Endodermal cell (in vitro differentiated cells): ENCODE measurements at places on chromosomes 11 and 22. TPM values are rescaled to one million over a fixed set of nuclear protein-coding genes. Genes with fewer than 3 reads are reported as not detected.
A peak's percentile ranks its signal among the peaks of the same experiment; 100 is the strongest.

DNA sequence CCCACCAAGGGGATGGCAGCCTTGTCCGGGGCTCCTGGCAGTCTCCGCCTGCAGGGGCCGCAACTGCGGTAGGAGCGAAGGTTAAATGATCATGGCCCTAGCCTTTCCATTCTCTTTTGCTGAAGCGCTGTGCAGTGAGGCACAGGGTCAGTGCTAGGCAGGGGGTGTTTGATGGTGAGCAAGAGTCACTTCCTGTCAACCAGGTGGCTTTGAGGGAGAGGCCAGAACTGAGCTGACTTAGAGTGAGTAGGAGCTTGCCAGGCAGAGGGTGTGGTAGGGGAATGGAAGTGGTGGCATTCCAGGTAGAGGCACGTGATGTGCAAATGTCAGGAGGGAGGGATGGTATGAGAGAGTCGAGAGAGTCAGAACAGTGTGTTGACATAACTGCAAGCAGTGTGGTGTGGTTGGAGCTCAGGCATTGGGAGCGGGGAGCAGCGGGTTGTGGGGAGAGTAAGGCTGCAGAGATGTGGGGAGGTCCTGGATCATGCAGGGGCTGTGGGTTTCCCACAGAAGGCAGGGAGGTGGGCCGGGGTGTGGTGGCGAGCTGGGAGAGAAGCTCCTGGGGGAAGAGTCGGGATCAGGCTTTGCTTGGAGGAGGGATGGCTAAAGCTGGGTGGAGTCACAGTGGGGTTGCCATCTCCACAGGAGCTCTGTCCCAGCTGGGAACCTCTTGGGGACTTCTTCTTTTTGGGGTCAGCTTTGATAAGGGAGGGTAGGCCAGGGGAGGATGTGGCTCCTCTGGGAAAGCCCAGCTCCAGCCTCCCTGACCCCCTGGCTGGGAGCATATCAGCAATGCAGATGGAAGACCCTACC, 33.3 kb downstream of the AMPD3 start:
- DNase-seq: peak; percentile 54
- H3K36me3 ChIP-seq: no peaks in the 10 kb centered on the region
- no peaks in the 10 kb centered on the region for H3K27me3 ChIP-seq
- no peak overlapping the region for H3K4me3 ChIP-seq

GRCh38 chr22:38487946-38488345, 18.2 kb downstream of the DDX17 start:
- no peak for DNase-seq
- H3K36me3 ChIP-seq: peaks cover 94% of the 10 kb centered on the region
- H3K27me3 ChIP-seq: no peaks in the 10 kb centered on the region
- H3K4me3 ChIP-seq: no peak overlapping the region

GRCh38 chr22:32696089-32696488, 105.4 kb upstream of the TIMP3 start:
- H3K27me3 ChIP-seq: no peaks in the 10 kb centered on the region
- no peak overlapping the region for H3K27ac ChIP-seq
- DNase-seq: no peak
- H3K4me3 ChIP-seq: no peak overlapping the region
- no peaks in the 10 kb centered on the region for H3K36me3 ChIP-seq
- peaks cover 4% of the 10 kb centered on the region for H3K4me1 ChIP-seq

DNA sequence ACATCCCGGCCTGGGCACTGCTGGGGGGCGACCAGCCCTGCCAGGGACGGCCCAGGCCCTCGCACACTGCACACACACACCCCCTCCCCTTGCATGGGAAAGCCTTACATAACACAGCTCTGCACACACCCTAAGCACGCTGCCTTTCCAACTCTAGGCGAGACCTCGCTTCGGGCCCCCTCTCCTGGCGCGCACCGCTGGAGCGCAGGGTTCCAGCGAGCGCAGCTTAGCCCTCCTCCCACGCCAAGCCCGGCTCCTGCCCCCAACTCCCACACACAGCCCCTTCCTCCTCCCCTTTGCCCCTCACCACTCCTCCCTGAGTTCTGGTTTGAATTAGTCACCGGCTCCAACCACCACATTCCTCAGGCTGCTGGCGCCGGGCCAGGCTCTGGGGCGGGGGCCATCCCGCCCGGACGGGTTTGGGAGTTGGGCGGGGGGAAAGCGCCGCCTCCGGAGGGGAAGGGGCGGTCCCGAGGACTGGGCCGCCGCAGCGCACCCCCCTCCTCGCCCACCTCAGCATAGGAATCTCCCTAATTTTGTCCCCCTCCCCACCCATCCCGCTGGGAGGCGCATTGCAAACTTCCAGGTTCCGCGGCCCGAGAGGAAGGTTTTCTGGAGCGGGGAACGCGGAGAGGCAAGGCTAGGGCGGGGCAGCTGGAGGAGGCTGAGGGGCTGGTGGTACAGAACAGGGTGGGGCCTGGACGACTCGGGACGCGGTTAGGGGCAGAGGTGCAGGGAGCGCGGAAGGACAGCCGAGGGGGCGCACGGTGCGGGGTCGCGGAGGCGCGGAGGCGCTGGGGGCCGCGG, 966 bp downstream of the AHNAK start:
- peaks cover 6% of the 10 kb centered on the region for H3K36me3 ChIP-seq
- H3K27me3 ChIP-seq: no peaks in the 10 kb centered on the region
- no peak overlapping the region for H3K27ac ChIP-seq

- no peaks in the 10 kb centered on the region for H3K27me3 ChIP-seq
- no peaks in the 10 kb centered on the region for H3K36me3 ChIP-seq
- no peak for DNase-seq
- H3K4me3 ChIP-seq: no peak overlapping the region
- no peak overlapping the region for H3K27ac ChIP-seq
- H3K4me1 ChIP-seq: peaks cover 14% of the 10 kb centered on the region
Observed at GRCh38 chr11:128598506-128599150, 11.3 kb upstream of the ETS1 start.

- H3K27ac ChIP-seq: peak overlapping the region; percentile 41
- no peak overlapping the region for H3K4me3 ChIP-seq
- H3K36me3 ChIP-seq: peaks cover 78% of the 10 kb centered on the region
- H3K4me1 ChIP-seq: no peaks in the 10 kb centered on the region
- H3K27me3 ChIP-seq: no peaks in the 10 kb centered on the region
Observed at GRCh38 chr22:49789289-49790141, 38.2 kb downstream of the BRD1 start.

DNA sequence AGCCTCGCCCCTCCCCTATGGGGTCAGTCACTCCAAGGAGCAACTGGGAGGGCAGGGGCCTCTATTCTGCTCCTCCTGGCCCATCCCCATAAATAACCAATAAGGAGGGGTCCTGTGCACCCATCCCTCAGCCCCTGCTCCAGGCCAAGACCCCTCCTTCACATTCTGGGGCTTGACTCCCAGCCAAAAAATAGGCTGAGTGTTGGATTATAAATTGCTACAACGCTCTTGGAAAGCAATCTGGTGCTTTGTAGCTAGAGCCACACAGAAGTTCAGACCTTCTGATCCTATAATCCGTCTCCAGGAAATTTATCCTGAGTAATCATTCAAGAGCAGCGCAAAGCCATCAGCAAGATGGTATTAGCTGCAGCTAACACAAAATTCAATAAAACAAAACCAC, 42.5 kb downstream of the ABCC8 start:
- no peaks in the 10 kb centered on the region for H3K36me3 ChIP-seq
- no peak for DNase-seq
- no peak overlapping the region for H3K4me3 ChIP-seq

DNA sequence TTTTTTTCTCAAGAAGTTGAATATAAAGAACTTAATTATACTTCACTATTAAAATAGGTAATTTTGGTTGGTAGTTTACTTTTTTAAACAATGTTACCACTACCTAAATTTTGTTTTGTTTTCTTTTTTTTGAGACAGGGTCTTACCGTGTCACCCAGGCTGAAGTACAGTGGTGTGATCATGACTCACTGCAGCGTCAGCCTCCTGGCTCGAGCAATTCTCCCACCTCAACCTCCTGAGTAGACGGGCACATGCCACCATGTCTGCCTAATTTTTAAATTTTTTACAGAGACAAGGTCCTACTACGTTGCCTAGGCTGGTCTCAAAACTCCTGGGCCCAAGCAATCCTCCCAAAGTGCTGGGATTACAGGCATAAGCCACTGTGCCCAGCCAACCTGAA, 17.6 kb downstream of the SPCS2 start:
- no peak for DNase-seq
- peaks cover 2% of the 10 kb centered on the region for H3K4me1 ChIP-seq
- no peaks in the 10 kb centered on the region for H3K27me3 ChIP-seq
- peaks cover 73% of the 10 kb centered on the region for H3K36me3 ChIP-seq
- H3K27ac ChIP-seq: no peak overlapping the region

DNA sequence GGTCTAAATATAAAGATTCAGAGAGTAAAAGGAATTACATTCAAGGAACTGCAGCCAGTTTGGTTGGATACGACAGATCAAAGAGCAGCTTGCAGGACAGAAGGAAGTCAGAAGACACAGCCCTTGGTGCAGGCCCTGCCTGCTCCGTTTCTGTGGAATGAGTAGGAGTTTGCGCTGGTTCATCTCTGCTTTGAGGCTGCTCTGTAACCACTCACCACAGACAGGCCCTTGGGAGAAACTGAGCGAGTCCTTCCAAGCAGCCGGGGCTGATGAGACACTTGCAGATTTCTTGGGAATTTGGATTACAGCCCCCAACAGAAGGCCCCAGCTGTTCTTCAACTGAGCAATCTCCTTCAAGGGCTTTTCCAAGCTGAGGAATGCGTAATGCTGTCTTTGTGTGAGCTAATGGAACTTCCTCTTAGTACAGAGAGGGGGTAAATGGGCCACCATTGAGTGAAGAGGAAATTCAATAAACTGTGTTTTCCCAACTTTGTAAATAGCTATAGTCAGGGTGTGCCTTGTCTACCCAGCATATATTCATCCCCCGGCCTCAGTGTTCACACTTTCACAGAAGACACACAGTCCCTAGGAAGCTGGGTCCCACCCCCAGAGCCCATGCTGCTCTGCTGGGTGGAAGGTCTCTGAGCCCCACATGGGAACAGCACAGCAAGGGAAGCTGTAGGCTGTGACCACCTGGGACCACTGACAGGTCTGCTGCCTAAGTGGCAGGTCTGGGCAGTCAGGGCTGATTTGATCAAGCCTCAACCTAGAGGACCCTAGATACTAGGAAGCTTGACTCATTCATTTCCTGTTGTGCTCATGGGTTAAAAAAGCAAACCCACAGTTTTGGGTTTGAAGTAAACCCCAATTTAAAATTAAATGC, 16.6 kb downstream of the IL10RA start:
- H3K36me3 ChIP-seq: no peaks in the 10 kb centered on the region
- H3K27ac ChIP-seq: no peak overlapping the region
- no peak overlapping the region for H3K4me3 ChIP-seq
- H3K4me1 ChIP-seq: no peaks in the 10 kb centered on the region
- no peak for DNase-seq

DNA sequence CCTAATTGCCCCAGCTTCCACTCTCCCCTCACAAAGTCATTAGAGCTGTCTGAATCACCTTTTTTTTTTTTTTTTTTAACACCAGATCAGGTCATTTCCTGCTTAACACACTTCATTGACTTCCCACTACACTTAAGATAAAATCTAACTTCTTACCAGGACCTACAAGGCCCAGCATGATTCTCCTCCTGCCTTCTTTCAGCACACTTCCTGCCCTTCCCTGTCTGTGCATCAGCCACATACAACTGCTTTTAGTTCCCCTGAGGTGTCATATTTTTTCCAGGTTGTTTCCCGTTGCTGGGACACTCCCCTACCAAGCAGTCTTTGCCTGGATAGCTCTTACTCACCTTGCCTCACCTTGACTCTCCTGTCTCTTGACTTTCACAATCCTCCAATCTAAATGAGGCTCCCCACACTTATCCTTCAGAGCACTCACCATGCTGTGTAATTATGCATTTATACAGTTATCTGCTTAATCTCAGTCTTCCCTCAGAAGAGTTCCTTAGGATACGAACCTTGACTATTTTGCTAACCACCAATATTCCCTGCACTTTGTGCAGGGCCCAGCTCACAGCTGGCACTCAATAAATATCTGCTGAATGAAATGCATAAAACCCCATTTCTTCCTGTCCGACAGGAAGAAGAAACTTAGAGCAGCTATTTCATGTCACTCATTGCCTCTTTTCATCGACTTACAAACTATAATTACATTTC, 96.6 kb upstream of the AKIP1 start:
- H3K27me3 ChIP-seq: no peaks in the 10 kb centered on the region
- H3K4me1 ChIP-seq: peaks cover 27% of the 10 kb centered on the region
- no peak overlapping the region for H3K4me3 ChIP-seq

DNA sequence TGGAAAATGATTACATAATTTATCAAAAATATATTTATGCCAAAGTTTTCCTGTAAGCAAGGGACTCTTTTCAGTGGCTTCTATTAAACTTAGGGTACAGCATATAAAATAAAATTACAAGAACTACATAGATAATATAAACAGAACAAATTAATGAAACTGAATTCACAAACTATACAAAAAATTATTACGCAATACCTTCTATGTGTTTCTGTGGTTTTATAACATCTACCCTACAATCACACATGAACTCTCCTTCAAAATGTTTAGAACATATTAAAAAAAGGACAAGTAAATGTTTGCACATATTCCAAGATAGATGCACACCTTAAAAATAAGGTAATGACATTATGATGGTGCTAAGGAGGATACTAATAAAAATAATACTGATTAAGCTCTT, 235.9 kb downstream of the CNTN5 start:
- no peak overlapping the region for H3K27ac ChIP-seq
- DNase-seq: no peak
- peaks cover 4% of the 10 kb centered on the region for H3K4me1 ChIP-seq
- H3K36me3 ChIP-seq: no peaks in the 10 kb centered on the region
- no peak overlapping the region for H3K4me3 ChIP-seq

- H3K4me1 ChIP-seq: no peaks in the 10 kb centered on the region
- H3K36me3 ChIP-seq: no peaks in the 10 kb centered on the region
- DNase-seq: no peak
- peaks cover 19% of the 10 kb centered on the region for H3K27me3 ChIP-seq
Observed at GRCh38 chr11:72634472-72635095, 39.6 kb downstream of the PDE2A start.

GRCh38 chr22:50139843-50140415, 30.6 kb upstream of the PANX2 start:
- peaks cover 7% of the 10 kb centered on the region for H3K4me1 ChIP-seq
- no peak for DNase-seq
- H3K36me3 ChIP-seq: no peaks in the 10 kb centered on the region
- no peak overlapping the region for H3K27ac ChIP-seq
- no peaks in the 10 kb centered on the region for H3K27me3 ChIP-seq

- no peak overlapping the region for H3K4me3 ChIP-seq
- no peak for DNase-seq
- no peaks in the 10 kb centered on the region for H3K4me1 ChIP-seq
- H3K27me3 ChIP-seq: no peaks in the 10 kb centered on the region
- H3K36me3 ChIP-seq: peaks cover 28% of the 10 kb centered on the region
- H3K27ac ChIP-seq: no peak overlapping the region
Observed at GRCh38 chr11:64856382-64857227, 12.2 kb upstream of the CDC42BPG start.

Gene CHRM4
- total RNA-seq: 0.46 and 0.50 TPM in 2 replicates

Gene BDNF
- total RNA-seq: 0.08 to 0.16 TPM in 2 of 3 replicates, not detected in the other

Gene PARVB
- 29.6 and 29.8 TPM in 2 replicates for total RNA-seq

Gene NEAT1
- total RNA-seq: 58.0 and 61.3 TPM in 2 replicates

Gene ST13
- 277 to 323 TPM (median 310 TPM) in 3 replicates for total RNA-seq

Gene NUDT22
- total RNA-seq: 54.4 to 72.1 TPM (median 59.8 TPM) in 3 replicates

Gene FOSL1
- total RNA-seq: 1.8 and 2.2 TPM in 2 replicates
